ENCODE measurements at places on chromosomes 4 and X.

- DNase-seq: no peak
Measured at GRCh38 chr4:46975812-46976553, 17.4 kb downstream of the GABRA4 start.

GRCh38 chrX:65925592-65925991 lies 114.3 kb downstream of the VSIG4 start:
- no peak for DNase-seq

DNA sequence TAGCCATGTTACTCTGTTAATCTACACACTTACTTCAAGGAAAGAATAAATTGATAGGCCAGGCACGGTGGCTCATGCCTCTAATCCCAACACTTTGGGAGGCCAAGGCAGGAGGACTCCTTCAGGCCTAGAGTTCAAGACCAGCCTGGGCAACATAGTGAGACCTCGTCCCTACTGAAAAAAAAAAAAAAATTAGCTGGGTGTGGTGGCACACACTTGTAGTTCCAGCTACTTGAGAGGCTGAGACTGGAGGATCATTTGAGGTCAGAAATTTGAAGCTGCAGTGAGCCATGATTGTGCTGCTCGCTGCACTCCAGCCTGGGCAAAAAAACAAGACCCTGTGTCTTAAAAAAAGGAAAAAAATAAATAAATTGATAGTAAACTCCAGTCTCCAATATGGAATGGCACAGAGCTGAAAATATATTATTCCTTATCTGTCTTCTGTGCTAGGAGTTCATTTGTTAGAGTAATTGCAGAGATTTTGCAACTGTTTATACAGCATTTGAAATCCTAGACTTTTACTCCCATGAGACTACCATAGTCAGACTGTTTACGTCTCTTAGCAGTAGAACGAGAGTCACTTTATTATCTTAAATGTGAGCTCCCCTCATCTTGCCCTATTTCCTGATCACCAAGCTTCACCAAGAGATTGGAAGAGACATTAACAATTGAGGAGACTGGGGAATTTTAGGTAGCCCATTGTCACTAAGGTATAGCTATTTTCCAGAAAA lies 18.8 kb upstream of the TMEM131L start:
- DNase-seq: no peak

- no peak for DNase-seq
Measured at GRCh38 chr4:83267121-83267829, 17.3 kb downstream of the COQ2 start.

- DNase-seq: no peak
Measured at GRCh38 chr4:186999686-187000085, 276.0 kb upstream of the FAT1 start.

DNA sequence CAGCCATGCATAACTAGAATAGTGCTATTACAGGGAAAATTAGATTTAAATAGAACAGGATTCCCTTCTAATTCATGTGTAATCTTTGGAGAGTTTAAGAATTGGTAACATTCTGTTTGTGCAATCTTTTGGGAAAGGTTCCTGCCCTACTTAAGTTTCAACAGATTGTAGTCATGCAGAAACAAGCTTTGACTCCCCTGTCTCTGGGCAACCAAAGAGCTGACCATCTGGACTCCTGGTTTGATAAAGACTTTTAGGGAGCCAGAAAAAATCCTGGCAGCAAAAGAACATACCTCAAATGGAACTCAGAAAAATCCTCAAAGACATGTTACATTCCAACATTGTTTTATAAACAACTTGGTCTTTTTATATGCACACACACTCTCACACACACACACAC lies 191.1 kb upstream of the NEIL3 start:
- DNase-seq: no peak

- no peak for DNase-seq
Measured at GRCh38 chrX:8189096-8189830, 18.2 kb upstream of the VCX2 start.
